SK-N-SH (cell line): ENCODE measurements at places on chromosomes 11 and 22. TPM values are rescaled to one million over a fixed set of nuclear protein-coding genes. Genes with fewer than 3 reads are reported as not detected.

GRCh38 chr22:38927033-38927781, 30.2 kb upstream of the APOBEC3A start:
- DNase-seq = peak; percentile 79

SOX6 gene
- polyA plus RNA-seq = 0.03 and 0.05 TPM in 2 replicates

DNA sequence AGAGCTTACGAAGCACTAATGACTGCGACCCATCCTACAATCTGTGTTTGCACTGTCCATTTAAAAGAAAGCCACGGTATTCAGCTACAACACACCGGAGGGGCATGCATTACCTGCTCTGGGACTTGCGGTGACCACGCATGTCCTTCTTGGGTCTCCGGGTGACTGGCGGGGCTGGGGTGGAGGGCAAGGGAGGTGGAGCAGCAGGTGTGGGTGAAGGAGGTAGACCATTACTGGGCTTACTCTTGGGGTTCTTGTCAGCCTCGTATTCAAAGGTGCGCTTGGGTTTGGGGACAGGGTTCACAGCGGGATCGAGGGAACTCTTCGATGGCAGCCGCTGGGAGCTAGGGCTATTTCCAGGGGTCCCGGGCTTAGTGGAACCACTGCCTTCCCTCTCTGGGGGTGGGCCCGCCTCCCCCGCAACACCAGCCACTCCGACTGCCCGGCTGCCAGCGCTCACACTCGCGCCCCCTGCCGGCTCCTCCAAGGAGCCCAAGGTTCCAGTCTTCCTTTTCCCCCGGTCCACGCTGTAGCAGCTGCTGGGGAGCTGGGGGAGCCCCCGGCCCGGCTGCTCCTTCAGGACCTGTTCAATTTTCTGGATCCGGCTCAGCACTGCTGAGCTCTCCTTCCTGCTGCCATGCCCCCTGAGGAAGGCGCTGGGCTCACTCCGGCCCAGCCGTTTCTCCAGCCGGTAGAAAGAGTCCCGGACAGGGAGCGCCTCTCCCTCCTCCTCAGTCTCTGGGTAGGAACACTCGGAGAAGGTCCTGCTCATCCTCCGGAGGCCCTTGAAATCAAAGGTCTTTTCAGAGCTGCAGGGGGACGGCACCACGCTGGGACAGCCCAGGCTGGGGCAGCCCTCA, 47.5 kb downstream of the RPL27A start:
- no peak for DNase-seq

MMP10 gene
- 1.4 and 2.2 TPM in 2 replicates for polyA plus RNA-seq

CAVIN3 gene
- polyA plus RNA-seq = 21.5 and 23.5 TPM in 2 replicates
